ENCODE measurements at places on chromosomes 11 and 22. TPM values are rescaled to one million over a fixed set of nuclear protein-coding genes. Genes with fewer than 3 reads are reported as not detected.

Gene PGA5
- not detected for total RNA-seq

Gene P2RX6
- not detected for total RNA-seq

Gene FOSL1
- total RNA-seq: not detected

Gene APLNR
- total RNA-seq: 5.8 TPM

Gene FUT4
- total RNA-seq: 9.2 TPM

Gene TRIM29
- 0.47 TPM for total RNA-seq

Gene GSTT2B
- total RNA-seq: 4.1 TPM

Gene CTSF
- total RNA-seq: 39.1 TPM

Gene CNTN5
- 10.6 TPM for total RNA-seq

Gene CCDC89
- 0.47 TPM for total RNA-seq

Gene TNRC6B
- 44.3 TPM for total RNA-seq

Gene MS4A6E
- not detected for total RNA-seq

Gene MYOD1
- total RNA-seq: not detected

Gene TIMM10
- 33.1 TPM for total RNA-seq

Gene XKR3
- not detected for total RNA-seq

Gene NELL1
- 104 TPM for total RNA-seq

DNA sequence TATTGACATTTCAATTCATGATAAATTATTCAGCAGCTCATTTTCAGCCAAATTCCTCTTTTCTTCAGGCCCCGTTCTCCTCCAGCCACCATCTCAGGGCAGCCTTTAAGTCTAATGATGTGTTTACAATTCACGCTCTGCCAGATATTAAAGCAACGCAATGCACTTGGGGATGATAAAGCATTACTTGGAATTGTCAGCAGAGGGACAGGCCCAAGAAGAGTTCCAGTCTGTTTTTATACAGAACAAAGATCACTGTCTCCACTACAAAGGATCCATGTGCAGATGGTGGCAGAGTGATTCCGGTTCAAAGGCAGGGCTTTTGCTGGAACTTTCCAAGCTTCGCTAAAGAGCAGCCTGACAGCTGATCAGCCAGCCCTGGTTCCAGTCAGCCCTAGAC lies 13.6 kb upstream of the GALNT18 start:
- DNase-seq: no peak

GRCh38 chr11:64900263-64900678 lies 16.7 kb downstream of the ATG2A start:
- DNase-seq: no peak

GRCh38 chr11:71491940-71492339 lies 35.1 kb upstream of the KRTAP5-7 start:
- no peak for DNase-seq

DNA sequence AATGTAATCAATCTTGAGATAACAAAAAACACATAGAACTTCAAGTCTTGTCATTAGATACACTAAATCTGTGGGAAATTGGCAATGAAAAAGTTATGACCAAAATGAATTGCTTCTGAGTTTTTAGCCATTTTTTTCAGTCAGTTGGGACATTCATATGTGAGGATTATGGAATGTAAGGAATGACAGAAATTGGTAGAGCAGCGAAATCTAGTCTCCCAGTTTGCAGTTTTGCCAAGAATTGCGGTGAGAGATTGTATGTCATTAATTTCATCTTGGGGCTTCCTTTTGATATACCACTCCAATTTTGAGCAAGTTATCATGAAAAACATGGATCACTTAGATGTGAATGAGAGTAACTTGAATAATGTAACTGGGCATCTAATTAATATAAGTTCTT lies 49.9 kb downstream of the SIK2 start:
- DNase-seq: no peak

GRCh38 chr22:35561796-35562526 lies 21.3 kb downstream of the RASD2 start:
- no peak for DNase-seq

DNA sequence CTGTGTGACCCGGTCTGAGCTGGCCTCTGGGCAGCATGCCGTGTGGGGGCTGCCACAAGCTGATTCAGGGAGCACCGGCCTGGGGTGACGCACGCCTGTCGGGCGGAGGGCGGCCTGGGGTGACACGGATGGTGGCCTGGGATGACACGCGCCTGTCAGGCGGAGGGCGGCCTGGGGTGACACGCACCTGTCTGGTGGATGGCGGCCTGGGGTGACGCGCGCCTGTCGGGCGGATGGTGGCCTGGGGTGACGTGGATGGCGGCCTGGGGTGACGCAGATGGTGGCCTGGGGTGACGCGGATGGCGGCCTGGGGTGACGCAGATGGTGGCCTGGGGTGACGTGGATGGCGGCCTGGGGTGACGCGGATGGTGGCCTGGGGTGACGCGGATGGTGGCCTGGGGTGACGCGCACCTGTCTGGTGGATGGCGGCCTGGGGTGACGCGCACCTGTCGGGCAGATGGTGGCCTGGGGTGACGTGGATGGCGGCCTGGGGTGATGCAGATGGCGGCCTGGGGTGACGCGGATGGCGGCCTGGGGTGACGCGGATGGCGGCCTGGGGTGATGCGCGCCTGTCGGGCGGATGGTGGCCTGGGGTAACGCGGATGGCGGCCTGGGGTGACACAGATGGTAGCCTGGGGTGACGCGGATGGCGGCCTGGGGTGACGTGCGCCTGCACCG lies 21.5 kb downstream of the PTDSS2 start:
- DNase-seq: no peak

- no peak for DNase-seq
Measured at GRCh38 chr22:23140385-23140784, 1.4 kb downstream of the RSPH14 start.

- DNase-seq: no peak
Measured at GRCh38 chr11:75141166-75141565, 9.7 kb upstream of the SLCO2B1 start.

- DNase-seq: no peak
Measured at GRCh38 chr22:46848197-46848596, 85.7 kb downstream of the TBC1D22A start.

DNA sequence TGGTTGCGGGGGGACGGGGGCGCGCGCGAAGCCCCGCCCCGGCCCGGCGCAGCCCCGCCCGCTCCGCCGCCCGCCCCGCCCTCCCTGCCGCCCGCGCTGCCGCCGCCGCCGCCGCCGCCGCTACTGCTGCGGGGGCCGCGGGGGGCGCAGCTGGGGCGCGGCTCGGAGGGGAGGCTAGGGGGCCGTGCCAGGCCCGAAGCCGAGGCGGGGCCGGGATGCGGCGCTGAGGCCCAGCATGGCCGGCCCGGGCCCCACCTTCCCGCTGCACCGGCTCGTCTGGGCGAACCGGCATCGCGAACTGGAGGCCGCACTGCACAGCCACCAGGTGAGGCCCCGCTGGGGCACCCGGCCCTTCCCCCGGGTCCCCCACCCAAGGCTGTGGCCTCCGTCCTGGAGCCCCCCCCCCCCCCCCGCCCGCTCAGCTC lies at the start of gene ANKRD13D:
Gene ANKRD13D (plus strand): TSS at position 78 of the 425 bp plus-strand sequence. CDS start 158 bp downstream, at position 236.
- DNase-seq: no peak

GRCh38 chr11:804599-804964 lies 449 bp downstream of the PIDD1 start:
- no peak for DNase-seq

GRCh38 chr22:44291674-44292360 lies 20.9 kb downstream of the SHISAL1 start:
- no peak for DNase-seq

- DNase-seq: no peak
Measured at GRCh38 chr11:10697323-10697620, 3.7 kb upstream of the IRAG1 start.

DNA sequence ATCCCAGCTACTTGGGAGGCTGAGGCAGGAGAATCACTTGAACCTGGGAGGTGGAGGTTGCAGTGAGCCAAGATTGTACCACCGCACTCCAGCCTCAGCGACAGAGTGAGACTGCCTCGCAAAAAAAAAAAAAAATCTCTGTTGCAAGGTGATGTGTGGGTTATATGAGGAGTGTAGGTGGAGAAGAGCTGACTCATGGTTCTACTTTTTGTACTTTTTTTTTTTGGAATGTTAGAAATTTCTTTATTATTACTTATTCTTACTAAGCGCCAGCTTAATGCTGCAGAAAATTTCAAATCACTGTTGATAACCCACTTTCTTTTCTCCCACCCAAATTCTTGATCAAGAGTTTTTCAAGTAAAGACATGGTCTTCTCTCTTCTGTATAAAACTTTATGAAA lies 29.6 kb upstream of the DNAJB13 start:
- DNase-seq: no peak

DNA sequence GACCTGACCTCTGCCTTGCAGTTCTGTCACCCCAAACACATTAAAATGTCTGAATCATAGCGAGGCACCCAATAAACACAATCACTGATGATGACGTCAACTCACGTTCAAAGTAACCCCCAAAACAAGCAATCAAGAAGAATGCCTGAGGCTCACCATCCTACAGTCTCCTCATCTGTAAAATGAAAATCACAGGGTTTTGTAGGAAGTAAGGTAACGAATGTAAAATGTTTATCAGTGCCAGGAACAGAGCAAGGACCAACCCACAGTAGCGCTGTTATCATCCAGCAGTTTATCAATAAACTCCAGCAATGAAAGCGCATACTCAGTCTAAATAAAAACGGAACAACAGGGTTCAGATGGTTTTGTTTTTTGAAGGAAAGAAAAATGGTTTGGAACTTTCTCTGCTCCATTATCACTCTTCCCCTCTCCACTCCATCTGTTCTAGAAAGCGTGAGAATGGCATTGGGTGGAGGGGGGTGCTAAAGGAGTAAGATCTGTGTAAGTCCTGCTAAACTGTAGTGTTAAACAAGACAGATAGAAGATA lies 110.5 kb downstream of the MICAL3 start:
- no peak for DNase-seq

GRCh38 chr22:44299124-44299523 lies 13.6 kb downstream of the SHISAL1 start:
- DNase-seq: no peak

GRCh38 chr11:91086028-91086427 lies 863.2 kb upstream of the CHORDC1 start:
- no peak for DNase-seq

- no peak for DNase-seq
Measured at GRCh38 chr11:210803-211180, 3.3 kb downstream of the RIC8A start.

DNA sequence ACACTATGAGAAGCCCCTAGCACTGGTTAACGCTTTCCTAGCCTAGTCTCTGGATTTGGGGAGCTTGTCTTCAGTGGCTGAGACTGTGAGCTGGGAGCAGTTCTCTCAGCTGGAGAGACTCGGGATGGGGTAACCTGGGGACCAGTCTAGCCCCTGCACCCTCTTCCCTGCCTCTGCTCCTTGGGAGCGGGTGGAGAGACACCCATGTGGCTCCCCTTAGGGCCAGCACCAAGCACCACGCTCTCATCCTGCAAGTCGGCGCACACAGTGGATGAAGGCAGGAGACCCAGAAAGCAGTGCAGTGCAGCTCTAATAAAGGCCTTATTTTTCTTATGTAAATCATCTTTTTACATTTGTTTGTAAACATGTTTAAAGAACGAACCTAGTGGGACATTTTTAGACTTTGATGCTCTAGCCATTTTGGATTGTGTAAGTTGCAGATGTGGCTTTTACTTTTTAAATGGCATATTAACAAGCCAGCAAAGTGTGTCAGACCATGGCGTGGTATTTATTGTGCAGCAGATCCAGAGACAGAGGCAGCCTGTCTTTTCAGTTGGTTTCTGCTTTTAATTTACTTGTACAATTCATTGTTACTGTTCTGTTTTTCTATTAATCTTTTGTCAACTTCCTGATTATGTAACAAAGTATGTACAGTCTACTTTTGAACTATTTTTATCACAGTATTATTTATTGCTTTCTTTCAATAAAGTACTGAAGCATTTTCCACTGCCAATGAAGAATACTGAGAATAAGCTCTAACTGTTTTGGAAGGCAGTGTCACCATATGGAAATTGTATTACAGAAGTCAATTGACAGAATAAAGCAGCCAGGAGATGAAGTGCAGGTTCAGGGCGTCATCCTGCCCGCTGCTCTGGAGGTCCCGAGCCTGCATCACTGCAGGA lies 14.4 kb upstream of the CTTN start:
- DNase-seq: no peak

DNA sequence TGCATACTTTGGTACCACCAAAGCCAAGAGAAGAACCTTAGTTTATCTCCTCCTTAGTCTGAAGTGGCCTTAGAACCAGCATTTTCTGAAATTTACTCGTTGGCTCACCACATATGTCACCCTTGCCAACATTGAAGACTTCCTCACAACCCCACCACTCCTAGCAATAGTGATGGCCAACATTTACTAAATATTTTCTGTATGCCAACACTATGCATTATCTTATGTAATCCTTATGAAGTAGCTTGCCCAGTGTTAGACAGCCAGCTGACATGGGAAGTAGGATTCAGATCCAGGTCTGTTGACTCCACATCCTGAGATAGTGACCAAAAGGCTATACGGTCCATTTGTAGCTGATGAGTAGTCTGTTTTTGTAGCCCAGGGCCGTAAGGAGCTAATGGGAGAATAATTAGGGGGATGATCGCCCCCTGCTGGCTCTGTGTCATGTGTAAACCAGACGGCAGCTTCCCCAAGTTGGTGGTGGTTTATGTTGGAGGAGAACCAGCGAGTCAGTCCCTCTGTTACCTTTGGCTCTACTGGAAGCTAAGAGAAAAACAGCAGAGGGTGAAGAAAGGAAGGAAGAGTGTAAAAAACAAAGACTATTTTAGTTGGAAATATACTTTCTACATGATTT lies 120.5 kb upstream of the RASSF10 start:
- DNase-seq: peak; percentile 21

- DNase-seq: no peak
Measured at GRCh38 chr11:31643857-31644256, 134.3 kb downstream of the ELP4 start.

- no peak for DNase-seq
Measured at GRCh38 chr11:126431401-126432064, 76.0 kb downstream of the ST3GAL4 start.

DNA sequence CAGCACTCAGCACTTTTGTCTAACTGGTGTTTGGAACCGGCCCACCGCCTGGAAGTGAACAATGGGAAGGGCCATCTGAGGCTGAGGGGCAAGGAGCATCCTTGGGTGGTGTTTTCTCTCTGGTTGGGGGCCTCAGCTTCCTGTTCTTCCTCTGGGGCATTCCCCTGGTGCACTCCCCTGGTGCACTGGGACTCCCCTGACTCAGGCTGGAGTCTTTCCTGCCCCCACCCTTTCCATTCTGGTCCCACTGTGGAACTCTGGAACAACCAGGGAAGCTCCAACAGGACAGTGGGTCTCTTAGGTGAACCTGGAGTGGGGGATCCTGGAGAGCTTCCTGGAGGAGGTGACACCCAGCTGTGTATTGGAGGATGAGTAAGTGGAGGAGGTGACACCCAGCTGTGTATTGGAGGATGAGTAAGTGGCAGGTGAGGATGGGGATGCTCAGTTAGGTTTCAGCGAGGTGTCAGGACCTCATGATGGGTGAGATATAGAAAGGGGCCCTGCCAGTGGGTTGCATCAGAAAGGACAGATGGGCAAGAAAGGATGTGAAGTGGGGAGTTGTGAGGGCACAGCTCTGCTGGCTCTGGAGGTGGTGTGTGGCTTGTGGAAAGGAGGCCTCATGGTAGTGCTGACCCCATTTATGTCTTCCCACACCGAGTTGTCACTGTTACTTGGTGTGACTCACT lies 132.1 kb downstream of the OSBP2 start:
- DNase-seq: no peak

DNA sequence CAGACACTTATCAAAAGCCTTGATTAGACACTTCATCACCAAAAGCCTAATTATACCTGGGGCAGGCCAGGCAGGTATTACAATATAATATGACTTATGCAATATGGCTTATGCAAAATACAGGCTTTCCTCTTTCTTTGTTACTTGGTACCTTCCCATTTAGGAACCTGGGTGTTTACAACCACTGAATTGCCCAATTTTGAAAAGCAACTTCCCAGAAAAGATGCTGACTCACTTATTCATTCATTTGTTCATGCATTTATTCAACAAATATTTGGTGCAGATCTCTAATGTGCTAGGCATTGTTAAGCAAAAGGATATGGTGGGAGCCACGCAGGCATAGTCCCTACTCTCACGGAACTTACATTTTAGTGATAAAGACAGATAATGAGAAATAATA lies 13.6 kb upstream of the JAML start:
- no peak for DNase-seq
